ENCODE measurements at places on chromosomes 16 and 17.

DNA sequence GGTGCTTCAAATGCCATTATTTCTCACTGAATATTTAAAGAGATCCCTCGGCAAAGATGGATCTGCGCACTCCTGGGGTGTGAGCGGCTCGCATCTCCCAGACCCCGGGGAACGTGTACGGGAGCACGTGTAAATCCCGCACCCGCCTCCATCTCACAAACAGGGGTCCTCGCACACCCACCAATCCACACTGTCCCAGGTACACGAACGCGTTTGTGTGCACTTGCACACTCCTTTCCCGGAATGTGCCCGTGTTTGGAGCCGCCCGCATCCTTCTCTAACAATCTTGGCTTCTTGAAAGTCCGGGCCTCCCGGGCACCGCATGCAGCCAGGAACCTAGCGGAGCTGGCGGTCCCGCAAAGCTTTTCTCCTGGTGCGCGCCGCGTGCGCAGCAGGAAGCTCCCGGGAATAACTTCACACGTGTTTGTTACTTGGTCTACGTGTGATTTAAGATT is 2.5 kb upstream of the SALL1 start:
- DNase-seq, result peak; percentile 81

DNA sequence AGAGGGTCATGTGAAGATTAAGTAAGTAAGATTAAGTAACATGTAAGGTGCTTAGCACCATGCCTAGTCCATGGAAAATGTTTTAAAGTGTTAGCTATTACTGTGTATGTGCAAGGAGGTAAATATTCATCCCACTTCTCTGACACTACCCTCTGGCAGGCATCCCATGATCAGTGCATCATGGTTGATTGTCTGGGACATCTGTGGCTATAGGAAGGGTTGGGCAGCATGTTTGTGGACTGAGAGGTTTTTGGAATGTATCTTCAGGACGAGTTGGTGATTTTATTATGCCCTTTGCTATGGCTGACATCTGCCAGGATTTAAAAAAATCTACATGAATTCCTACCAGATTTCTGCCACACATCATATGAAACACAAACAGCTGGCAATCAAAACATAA is 6.5 kb upstream of the TAOK1 start:
- DNase-seq, result no peak

DNA sequence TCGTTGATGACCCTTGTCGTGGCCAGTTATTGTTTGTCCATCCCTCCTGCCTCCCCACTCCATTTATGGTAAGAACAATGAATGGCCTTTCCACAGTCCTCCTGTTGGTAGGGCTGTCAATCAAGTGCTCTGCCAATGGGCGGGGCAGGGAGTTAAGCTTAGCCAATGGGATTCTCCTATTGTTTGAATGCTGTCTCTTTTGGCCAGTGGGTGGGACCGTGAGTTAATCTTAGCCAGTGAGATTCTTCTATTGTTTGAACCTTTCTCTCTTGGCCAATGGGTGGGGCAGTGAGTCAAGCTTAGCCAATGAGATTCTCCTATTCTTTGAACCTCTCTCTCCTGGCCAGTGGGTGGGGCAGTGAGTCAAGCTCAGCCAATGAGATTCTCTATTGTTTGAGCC is 85.4 kb downstream of the IRX3 start:
- DNase-seq, result no peak

DNA sequence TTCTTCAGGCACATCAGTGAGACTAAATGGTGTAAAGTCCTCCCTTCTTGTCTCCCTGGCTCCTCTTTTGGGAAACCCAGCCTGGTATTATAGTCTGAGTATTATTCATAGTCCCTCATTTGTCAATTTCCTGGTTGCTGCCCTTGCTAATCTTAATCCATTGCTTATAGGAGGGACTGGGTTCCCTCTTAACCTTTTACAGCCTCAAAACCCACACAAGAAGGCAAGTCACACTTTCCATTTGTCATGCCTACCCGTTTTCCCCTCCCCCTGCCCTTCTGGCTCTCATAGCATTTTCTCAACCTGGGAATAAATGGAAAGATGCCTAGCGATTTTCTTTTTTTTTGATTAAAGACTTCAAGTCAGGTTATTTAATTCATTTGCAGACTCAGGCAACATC is 124.8 kb downstream of the MAP2K6 start:
- no peak for DNase-seq

GRCh38 chr17:80980397-80981061 is 11.1 kb upstream of the CHMP6 start:
- DNase-seq, result no peak

DNA sequence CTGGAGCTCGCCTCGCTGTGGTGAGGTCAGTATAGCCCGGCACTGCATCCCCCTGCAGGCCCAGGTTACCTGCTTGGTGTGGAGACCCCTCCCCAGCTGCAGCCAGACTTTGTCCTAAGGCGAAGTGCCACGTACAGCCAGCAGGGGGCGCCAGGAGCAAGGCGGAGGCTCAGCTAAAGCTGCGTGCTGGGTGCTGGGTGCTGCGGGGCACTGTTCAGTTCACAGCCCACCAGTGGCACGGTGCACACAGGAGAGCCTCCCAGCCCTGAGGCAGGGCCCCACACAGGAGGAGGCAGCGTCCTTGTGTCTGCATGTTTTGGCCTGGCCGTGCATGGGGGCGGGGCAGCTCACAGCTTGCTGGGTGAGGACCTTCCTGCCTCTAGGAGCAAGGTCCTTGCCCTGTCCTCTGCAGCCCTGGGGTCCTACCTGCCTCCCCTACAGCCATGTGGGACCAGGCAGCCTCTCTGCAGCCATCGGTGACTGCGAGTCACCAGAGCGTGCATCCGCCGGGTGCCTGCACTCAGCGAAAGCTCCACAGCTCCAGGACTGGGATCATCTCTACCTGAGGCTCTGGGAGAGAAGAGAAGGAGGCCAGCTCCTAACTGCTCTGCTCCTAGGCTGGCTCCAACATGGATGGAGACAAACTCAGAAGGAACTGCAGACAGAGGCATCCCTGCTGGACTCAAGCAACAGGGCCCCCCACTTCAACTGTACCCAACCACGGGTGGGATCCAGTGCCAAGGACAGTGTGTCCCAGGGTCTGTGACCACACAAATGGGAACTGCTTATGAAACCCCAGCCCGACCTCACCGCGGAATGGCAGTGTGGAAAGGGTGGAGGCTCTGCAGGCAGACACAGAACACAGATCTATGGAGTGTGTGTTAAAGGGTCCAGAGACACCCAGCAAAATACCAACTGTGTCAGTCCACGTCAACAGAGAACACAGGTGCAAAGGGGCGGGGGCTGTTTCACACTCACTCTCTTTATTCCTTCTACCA is 19.0 kb downstream of the SLC7A5 start:
- peak; percentile 88 for DNase-seq

- DNase-seq, result no peak
These were observed 9.9 kb downstream of the FOXJ1 start for GRCh38 chr17:76131051-76131691.

DNA sequence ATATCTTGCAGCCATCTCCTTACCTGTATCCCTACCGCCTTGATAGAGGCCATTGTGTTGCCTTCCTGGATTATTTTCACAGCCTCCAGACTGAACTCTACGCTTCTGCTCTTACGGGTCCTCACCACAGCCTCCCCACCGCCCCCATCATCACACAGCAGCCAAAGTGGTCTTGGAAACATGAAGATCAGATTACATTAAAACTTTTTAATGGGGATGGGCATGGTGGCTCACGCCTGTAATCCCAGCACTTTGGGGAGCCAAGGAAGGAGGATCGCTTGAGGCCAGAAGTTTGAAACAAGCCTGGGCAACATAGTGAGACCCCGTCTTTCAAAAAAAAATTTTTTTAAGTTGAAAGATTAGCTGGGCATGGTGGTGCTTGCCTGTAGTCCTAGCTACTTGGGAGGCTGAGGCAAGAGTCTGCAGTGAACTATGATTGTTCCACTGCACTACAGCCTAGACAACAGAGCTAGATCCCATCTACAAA is 150.5 kb downstream of the NPIPB5 start:
- no peak for DNase-seq

DNA sequence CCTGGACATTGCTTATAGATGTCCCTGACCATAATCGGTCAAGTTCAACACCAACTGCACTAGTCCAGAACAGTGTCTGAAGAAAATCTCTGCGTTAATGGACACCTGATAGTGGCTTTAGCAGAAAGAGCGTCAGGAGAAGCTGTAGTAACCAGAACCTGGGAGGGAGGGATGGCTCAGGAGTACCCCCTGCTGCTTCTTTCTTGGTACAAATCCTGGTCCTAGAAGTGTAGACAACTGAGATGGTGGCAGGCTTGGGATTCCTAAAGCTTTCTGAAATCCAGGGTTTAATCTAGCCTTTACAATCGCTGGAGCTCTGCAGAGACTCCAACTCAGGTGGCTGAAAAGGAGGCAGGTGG is 5.4 kb downstream of the MAP3K14 start:
- no peak for DNase-seq

DNA sequence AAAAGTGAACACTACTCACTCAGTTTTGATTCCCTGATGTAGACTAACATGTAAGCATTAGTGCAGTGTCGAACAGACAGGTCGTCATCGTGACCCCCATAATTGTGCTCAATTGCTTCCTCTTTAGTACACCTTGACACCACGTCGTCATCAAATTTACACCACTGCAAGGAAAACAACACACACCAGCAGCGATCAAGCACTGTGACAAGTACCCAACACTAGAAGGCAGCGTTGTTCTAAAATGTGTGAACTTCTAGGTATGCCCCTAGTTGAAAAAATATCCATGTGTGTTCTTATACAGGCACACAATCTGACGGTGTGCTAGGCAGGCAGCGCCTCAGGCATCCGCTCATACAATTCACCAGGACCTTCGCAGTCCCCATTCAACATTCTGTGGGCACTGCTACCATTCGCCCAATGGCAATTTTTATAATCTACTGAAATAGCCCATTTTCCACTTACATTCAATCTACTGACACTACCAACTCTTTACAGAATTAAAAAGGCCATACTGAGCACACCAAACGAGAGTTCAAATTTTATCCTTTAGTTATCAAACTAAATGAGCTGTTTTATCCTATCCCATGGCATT is 23.1 kb downstream of the LITAFD start:
- no peak for DNase-seq

GRCh38 chr16:26149364-26150190 is 457.8 kb downstream of the HS3ST4 start:
- DNase-seq, result no peak

- DNase-seq, result peak; percentile 83
These were observed 192.4 kb upstream of the GSE1 start for GRCh38 chr16:85420501-85421337.

DNA sequence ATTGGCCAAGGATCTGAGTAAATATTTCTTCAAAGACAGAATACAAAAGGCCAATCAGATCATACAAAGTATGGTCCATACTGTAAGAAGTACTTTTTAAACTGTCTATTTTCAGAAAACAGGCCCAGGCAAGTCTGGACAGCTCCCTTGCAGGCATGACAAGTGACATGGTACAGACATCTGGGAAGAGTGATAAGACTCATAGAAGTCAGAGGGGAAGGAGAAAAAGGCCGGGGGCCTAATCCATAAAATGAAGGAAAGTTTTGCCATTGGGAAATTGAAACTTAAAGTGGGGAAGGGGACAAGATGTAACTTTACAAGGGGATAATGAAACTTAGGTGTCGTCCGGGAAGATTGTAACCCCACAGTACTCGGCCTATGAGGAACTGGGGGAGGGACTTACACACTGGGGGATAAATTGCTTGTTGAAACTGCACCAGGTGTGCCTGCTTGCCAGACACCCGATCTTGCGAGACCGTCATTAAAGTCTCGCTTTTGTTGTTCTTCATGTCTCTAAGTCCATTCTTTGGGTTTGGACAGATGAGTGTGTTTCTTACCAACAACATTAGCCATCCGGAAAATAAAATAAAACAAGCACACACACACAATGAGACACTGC is 684.0 kb downstream of the CDH11 start:
- DNase-seq, result no peak

GRCh38 chr17:37827905-37828650 is 83.2 kb upstream of the HNF1B start:
- no peak for DNase-seq

GRCh38 chr17:16915752-16916556 is 56.0 kb downstream of the TNFRSF13B start:
- no peak for DNase-seq

- no peak for DNase-seq
These were observed 5.7 kb upstream of the TAC4 start for GRCh38 chr17:49853470-49854015.

- no peak for DNase-seq
These were observed 17.7 kb downstream of the TCF25 start for GRCh38 chr16:89890886-89891657.

GRCh38 chr17:67174190-67174589 is 70.8 kb downstream of the HELZ start:
- no peak for DNase-seq

DNA sequence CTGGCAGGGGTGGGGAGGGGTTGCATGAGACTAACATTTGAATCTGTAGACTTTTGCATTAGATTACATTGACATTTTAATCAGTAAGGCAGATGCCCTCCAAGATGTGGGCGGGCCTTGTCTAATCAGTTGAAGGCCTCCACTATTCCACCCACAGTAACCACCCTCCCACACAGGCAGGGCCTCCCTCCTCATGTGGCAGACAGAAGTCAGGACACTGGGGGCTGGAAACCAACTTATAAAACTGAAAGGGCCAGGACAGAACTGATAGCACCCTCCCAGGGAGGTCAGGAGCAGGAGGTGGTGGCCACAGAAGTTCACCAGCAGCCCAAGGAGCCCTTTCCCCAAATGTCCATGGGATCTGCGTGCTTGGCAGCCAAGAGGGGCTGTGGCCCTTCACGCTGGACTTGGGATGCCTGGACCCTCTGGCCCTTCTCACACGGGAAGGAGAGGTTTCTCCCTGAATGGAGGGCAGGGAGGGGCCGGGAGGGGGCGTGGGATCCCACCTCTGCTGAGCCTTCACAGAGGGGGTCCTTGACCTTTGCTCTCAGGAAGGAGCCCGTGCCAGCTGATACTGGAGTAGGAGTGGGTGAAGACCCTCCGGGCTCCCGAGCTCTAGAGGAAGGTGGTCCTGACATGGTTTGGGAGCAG is 4.6 kb downstream of the PYCR1 start:
- DNase-seq, result no peak

- DNase-seq, result no peak
These were observed 563 bp downstream of the ZACN start for GRCh38 chr17:76079535-76079955.

GRCh38 chr17:75917141-75917916 is 12.6 kb upstream of the MRPL38 start:
- no peak for DNase-seq
